ENCODE measurements at places on chromosomes 12 and 14.

DNA sequence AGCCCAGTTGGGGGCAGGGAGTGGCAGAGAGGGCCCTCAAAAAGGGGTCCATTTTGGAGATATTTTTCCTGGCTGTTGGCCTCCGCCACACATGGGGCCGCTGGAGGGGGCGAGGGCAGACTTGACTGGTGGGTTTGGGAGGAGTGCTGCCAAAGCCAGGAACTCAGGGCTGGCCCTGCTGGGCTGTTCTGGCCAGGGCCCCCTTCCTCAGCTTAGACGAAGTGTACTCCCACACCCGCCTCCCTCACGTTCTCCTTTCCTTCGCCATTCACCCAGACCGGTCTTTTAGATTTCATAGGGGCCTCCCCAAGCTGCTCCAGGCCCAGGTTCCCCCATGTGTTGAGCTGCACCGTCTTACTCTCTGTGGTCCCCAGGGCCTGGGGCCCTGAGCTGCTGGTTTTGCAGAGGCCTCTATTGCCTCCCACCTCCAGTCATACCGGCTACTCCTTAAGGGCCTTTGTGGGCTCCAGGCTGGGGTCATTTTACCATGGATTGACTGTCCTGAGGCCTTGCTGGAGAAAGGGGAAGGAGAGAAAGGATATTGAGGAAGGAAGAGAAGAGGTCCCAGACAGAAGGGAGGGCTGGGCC, 1.3 kb downstream of the KRT7 start:
- no peak for DNase-seq

GRCh38 chr12:109671502-109671901, 42.1 kb upstream of the FAM222A start:
- no peak for DNase-seq

DNA sequence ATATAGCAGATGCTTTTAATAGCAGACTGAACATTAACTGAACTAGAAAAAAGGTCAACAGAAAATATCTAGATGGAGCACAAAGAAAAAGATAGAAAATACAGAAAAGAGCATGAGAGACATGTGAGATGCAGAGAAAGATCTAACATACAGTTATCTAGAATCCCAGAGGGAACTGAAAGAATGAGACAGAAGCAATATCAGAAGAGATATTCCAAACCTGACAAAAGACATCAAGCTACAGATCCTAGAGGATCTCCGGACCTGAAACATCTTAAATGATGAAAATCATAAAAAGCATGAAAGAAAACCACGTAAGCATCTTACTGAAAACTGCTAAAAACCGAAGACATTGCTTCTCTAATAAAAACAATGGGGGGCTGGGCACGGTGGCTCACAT, 75.0 kb downstream of the NUMB start:
- DNase-seq: no peak

DNA sequence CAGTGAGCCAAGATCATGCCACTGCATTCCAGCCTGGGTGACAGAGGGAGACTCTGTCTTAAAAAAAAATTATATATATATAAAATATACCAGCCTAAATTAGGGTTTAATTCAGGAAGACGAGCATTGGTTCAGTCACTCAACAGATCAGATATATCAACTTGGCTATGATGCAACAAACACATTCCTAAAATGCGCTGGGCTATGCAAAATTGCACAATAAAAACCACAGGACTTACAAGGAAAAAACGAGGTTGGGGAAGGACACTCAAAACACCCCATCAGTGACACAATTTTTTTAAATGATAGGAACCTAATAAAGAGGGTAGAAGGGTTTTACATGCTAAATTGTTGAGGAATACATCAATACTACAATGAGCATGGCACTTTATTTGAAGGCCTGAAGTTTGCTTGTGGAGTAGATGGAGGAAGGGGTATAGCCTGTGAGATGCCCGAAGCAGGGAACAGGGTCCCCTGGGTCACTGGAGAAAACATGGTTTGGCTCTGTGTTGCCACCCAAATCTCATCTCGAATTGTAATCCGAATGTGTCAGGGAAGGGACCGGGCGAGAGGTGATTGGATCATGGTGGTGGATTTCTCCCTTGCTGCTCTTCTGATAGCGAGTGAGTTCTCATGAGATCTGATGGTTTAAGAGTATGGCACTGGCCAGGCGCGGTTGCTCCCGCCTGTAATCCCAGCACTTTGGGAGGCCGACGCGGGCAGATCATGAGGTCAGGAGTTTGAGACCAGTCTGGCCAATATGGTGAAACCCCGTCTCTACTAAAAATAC, 71.2 kb downstream of the TNFAIP2 start:
- DNase-seq: no peak

DNA sequence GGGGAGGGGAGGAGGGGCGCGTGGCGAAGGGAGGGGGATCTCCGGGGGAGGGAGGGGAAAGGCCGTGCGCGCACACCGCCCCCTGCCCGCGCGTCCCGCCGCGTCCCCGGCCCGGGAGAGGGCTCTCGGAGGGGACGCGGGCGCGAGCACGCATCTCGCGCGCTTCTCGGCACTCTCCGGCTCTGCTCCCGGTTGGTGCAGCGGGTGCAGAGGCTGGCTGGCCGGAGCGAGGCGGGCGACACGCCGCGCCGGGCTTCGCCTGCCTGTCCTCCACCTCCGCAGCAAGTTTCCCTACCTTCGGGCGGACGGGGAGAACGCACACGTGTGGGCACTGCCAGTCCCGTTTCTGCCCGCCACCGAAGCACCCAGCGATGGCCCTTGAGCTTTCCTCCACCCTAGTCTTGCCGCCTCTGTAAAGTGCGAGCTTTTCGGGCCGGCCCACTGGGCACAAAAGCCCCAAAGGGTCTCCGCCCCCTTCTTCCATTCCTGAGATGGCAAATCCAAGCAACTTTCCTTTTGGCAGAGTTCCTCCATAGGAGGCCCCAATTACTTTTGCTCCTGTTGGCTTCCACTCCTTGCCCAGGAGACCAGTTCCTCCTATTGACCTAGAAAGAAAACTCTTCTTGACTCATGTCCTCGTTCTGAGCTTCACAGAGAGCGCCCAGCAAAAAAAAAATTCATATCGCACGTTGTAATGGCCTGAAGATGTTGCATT, 363 bp upstream of the CSAD start:
- DNase-seq: peak; percentile 82

DNA sequence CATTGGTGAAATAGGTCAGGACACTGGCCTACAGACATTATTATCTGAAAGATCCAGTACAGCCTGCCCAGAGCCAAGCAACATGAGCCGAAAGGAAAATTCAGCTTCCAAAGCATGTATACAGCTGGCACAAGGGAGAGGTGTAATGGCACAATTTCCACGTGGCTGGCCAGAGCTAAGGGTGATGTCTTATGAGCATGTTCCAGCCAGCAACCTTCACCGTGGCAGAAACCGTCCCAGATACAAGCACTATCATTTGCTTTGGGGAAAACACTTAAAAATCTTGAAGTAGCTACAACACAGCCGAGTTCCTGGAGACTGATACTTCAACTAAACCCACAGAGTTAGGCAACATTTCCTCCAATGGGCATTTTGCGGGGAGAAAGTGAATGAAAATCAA, 44.5 kb downstream of the CORO1C start:
- DNase-seq: no peak

- no peak for DNase-seq
Observed at GRCh38 chr12:48022676-48023385, 18.6 kb upstream of the COL2A1 start.

DNA sequence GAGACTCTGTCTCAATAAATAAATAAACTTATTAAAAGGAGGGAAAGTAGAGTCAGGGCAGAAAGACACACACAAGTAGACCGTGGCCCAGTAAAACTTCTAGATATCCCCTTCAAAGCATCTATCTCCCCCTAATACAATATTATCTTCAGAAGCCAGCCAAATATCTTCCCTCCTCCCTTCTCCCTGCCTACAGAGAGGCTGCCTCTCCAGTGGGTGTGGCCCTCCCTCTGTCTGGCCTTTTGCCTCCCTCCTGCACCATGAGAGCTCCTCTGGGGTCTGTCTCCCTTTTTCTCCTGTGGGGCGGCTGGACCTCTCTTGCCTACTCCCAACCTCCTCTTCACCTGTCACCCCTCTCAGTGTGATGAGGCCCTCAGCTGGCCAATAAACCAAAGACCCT, 139.2 kb downstream of the EGLN3 start:
- no peak for DNase-seq

DNA sequence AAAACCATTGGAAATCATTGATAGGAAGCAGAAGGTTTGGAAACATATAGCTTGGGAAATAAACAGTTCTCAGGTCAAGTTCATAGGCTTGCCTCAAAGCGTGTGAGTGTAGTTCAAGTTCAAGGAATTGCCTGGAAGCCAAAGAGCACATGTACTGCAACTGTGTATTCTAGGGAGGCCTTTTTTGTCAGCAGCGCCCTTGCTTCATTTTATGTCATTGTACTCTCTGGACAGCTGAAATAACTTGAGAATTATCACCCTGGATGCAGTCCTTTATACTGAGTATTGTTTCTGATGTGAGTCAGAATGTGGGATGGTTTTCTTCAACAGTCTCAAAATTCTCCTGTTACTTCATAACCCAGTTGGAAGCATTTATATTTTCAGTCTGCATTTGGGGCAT, 16.0 kb upstream of the EVL start:
- DNase-seq: no peak

GRCh38 chr12:26678697-26679660, 154.0 kb downstream of the ITPR2 start:
- no peak for DNase-seq

- DNase-seq: no peak
Observed at GRCh38 chr12:69927164-69927563, 102.1 kb downstream of the MYRFL start.

DNA sequence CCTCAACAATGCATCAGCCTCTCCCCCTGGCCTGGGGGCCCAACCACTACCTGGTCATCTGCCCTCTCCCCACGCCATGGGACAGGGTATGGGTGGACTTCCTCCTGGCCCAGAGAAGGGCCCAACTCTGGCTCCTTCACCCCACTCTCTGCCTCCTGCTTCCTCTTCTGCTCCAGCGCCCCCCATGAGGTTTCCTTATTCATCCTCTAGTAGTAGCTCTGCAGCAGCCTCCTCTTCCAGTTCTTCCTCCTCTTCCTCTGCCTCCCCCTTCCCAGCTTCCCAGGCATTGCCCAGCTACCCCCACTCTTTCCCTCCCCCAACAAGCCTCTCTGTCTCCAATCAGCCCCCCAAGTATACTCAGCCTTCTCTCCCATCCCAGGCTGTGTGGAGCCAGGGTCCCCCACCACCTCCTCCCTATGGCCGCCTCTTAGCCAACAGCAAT, 7.4 kb upstream of the RNU7-1 start:
- DNase-seq: no peak

DNA sequence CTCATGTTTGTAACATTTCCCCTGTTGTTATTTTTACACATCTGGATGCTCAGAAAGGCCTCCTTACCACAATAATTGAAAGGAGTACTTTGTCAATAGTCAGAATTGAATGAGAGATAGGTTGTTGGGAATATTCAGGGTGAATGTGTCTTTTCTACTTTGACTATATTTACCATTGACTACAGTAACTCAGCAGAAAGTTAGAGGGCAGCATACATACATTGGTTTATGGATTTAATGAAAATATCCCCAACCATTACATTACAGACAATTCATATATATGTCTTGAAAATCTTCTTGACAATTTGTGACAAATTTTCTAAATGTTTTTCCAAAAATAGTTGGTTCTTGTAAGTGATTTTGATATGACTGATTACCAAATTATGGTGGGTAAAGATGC, 97.7 kb downstream of the NTS start:
- no peak for DNase-seq

- no peak for DNase-seq
Observed at GRCh38 chr14:58866391-58866790, 228.6 kb downstream of the DACT1 start.

DNA sequence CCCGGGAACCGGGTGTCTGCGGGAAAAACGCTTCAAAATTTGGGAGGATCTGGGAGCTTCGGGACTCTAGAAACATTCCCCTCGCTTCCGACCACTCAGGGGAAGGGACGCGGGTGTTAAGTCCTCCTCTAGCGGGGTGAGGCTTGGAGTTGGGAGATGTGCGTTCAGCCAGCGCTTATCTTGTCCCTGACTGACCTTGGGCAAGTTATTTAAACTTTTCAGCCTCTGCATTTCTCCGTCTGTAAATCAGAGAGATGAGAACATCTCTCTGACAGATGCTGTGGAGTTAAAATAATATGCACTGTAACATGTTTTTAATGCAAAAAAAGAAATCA, 76.9 kb upstream of the ANO4 start:
- DNase-seq: no peak

DNA sequence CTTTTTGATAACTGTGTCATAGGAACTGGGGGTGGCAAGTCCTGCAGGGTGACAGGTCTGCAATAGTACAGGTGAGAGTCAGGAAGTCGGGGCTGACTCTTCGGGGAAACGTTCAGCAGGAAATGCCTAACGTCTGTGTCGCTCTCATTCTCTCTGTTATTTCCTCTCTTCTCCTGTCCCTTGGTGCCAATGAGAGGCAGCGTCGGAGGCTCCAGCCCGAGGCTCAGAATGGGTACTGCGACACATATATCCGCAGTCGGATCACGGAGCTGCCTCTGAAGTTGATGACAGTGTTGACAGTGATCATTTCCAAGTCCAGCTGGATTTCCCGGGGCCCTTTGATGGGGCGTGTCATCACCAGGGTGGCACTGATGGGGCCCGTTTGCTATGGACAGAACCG, 2.7 kb upstream of the TC2N start:
- DNase-seq: peak; percentile 38

DNA sequence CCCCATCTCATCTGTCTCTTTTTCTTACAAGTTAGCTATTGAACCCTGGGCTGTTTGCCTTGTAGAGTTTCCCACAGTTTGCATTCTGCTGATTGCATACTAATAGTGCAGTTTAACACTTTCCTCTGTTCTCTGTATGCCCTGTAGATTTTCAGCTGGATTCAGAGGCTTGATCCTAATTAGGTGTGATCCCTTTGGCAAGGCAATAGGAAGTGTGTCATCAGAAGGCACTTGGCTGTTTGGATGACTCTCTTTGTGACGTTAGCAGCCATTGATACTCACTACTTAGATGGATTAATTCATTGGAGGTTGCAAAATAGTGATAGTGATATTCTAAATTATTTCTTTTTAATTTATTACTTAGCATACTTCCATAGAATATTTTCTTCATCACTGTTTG, 33.6 kb downstream of the FUT8 start:
- DNase-seq: no peak
